ENCODE measurements at places on chromosomes 4 and X.

DNA sequence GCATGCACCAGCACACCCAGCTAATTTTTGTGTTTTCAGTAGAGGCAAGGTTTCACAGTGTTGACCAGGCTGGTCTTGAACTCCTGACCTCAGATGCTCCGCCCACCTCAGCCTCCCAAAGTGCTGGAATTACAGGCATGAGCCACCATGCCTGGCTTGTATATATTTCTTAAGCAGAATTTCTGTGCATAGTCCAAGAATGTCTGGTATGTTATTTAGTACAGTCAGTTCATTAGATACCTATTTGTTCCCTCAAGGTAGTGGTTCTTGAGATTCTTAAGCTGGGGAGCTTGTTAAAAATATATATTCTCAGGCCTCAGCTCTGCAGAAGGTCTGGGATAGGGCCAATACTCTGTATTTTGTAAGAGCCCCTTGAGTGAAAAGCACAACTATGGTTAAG is 4.6 kb upstream of the SERTM2 start:
- DNase-seq, result no peak

- no peak for DNase-seq
Measured at GRCh38 chrX:148658115-148658730, 157.8 kb downstream of the AFF2 start.

DNA sequence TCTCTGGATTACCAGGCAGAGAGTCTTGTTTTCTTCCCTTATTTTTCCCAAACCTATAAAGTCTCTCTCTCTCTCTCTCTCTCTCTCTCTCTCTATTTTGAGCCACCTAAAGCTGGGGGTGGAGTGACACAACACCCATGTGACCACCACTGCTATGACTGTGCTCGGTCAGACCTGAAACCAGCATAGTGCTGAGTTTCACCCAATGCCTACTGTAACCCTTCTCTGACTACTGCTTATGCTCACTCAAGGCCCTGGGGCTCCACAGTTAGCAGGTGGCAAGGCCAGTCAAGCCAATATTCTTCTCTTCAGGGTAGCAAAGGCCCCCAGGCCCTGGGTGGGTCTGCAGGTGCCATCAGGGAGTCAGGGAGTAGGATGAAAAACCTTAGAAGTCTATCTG is 114.7 kb upstream of the ARMCX2 start:
- no peak for DNase-seq

DNA sequence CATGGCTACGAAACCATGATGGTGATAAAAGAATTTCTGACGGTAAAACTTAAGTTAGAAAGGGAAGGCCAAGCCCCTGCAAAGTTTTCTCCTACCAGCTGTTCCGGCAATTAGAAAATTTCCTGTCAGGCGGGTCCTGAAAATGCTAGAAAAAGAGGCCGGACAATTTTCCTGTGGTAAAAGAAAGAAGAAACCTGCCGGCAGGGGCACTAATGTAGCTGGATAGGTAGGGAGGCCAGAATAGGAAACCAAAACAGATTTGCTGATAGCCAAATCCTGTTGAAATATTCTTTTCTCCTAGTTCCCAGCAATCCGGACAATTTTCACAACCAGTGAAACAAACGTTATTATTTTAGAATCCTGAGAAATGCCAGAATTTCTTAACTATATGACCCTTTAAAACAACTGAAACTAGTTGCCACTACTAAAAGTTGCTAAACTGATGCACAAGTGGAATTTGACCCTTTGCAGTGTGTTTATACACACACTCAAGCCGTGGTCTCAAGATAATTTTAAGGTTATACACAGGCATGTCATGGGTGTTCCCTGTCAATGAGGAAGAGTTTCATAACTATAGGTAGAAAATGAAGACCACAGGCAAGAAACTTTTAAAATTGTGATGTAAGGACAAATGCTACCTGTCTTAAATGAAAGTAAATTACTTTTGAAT is 47.7 kb downstream of the RPS6KA3 start:
- no peak for DNase-seq

DNA sequence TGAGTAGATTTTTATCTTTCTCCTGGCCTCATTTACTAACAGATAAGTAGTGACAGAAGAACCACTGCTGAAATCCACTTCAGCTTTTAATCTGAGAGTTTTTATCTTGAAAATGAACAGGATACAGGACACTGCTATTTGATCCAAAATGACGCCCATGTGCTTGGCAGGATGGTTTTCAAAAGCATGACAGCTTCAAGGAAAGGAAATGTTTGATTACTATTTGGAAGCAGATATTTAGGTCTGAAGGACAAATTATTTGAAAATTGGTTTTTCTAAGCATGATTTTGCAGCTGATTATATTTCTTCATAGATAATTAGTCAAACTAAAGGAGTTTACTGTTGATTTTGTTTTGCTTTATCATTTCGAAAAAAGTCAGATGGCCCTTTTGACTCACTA is 11.1 kb downstream of the PACRGL start:
- no peak for DNase-seq

- no peak for DNase-seq
Measured at GRCh38 chr4:60911127-60911526, 289.0 kb upstream of the ADGRL3 start.

Measured in anterior cingulate cortex (tissue), 58 donors.